ENCODE measurements at places on chromosomes 2 and 18.

- no peak for DNase-seq
Observed at GRCh38 chr2:26812731-26813130, 26.9 kb downstream of the CENPA start.

GRCh38 chr18:59308938-59309260, 9.6 kb downstream of the CPLX4 start:
- no peak for DNase-seq

DNA sequence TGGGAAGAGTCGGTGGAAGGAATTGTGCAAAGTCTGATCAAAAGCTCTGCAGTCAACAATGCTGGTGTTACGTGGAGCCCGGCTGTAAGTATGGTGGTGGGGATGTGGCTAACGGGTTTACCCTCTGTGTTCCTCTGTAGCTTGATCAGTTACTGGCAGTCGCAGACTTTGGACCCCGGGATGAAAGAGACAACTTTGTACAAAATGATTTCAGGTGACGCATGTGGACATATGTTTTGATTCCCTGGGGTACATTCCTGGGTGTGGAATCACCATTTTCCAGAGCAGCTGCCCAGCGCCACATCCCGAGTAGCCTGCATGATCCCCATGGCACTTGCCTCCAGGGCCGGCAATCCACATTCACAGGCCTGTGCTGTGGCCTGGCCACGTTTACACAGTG, 9.8 kb downstream of the RBFA start:
- no peak for DNase-seq

DNA sequence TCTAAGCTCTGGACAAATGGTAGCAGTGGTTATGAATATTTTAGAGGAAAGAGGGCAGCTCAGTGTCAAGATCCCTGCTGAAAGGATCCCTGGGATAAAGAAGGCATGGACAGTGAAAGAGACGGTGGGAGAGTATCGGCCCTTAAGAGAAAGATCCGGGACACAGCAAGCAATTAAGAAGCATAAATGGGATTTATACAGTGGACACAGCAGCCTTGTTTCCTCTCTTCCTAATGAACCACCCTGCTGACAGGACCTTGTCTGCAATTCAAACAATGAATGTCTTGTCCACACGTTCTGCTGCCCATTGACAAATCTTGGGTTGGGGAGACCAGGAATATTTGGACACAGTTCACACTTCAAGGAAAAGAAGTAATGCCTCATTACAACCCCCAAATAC, 16.5 kb downstream of the CPLX4 start:
- DNase-seq: no peak

- DNase-seq: no peak
Observed at GRCh38 chr2:209308415-209308814, 115.4 kb upstream of the MAP2 start.

GRCh38 chr2:26752656-26753055, 11.4 kb upstream of the SLC35F6 start:
- DNase-seq: no peak

DNA sequence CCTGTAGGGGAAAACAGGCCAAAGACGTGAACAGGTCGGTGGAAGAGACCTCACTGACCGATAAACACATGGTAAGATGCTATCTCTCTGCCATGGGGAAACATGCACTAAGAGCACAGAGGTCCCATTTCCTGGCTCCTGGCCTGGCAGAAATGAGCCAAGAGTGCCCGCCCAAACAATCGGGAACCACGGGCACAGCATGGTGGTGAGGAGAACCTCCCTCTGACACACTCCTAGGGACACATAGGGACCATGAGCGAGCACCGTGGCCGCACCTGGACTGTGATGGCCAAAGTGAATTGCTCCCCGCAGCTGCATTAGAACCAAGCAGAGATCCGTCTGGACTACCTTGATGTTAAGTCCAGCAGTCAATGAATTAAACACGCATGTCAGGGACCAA, 11.1 kb downstream of the HS6ST1 start:
- DNase-seq: no peak

GRCh38 chr2:132766573-132766972, 96.6 kb upstream of the LYPD1 start:
- DNase-seq: no peak

DNA sequence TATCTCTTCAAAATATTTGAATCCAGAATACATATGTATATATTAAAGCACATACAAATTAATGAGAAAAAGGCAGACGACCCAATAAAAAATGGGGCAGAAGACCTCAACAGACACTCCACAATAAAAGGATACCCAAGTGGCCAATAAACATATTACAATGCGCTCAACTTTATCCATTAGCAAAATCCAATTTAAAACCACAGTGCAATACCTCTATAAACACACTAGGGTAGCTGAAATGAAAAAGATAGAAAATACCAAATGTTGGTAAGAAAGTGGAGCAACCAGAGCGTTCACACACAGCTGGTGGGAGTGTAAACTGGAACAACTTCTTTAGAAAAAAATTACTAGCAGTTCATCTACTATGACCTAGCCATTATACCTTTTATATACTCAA, 75.3 kb downstream of the CCDC148 start:
- DNase-seq: no peak

DNA sequence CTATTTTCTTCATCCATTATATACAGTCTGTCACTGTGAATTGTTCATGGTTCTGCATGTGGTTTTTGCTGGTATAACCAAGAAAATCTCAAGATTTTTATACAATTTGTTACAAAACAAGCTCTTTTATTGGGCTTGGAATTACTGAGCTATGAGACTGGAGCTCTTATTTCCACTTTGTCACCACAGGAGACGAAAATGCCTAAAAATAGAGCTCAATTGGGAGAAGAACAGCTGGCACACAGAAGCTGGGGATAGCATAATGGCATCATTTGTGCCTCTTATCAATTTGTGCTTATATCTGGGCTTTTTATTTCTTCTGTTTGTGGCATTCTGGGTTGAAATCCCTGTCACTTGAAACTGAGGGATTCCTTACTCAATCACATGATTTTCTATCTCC, 219.1 kb downstream of the CALCRL start:
- no peak for DNase-seq

- DNase-seq: no peak
Observed at GRCh38 chr2:151673016-151673415, 61.3 kb downstream of the NEB start.

GRCh38 chr2:66948234-66948633, 448.9 kb upstream of the ETAA1 start:
- DNase-seq: no peak

- DNase-seq: no peak
Observed at GRCh38 chr2:135132314-135132713, 80.2 kb downstream of the RAB3GAP1 start.

- DNase-seq: no peak
Observed at GRCh38 chr2:191777351-191777750, 69.5 kb downstream of the CAVIN2 start.

DNA sequence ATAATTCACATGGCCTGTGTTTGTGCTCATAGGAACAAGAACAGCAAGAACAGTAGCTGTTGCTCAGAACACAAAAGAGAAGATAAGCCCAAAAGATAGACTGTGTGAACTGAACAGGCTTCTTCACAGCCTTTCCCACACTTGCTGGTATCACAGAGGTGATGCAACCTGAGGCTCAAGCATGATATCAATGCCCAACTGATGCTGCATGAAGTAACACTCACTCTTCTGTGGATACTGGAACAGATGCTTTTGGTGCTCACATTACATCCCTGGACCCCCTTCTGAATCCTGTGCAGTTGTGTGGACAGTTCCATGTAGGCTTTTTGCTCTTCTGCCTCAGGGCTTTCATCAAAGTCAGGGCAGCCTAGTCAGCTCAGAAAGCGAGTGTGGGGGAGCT, 88.4 kb upstream of the RND3 start:
- DNase-seq: no peak

- no peak for DNase-seq
Observed at GRCh38 chr18:59549503-59550173, 147.6 kb downstream of the CCBE1 start.

GRCh38 chr18:37272841-37273240, 292.8 kb downstream of the CELF4 start:
- no peak for DNase-seq

GRCh38 chr2:227783404-227784138, 30.1 kb upstream of the CCL20 start:
- no peak for DNase-seq

DNA sequence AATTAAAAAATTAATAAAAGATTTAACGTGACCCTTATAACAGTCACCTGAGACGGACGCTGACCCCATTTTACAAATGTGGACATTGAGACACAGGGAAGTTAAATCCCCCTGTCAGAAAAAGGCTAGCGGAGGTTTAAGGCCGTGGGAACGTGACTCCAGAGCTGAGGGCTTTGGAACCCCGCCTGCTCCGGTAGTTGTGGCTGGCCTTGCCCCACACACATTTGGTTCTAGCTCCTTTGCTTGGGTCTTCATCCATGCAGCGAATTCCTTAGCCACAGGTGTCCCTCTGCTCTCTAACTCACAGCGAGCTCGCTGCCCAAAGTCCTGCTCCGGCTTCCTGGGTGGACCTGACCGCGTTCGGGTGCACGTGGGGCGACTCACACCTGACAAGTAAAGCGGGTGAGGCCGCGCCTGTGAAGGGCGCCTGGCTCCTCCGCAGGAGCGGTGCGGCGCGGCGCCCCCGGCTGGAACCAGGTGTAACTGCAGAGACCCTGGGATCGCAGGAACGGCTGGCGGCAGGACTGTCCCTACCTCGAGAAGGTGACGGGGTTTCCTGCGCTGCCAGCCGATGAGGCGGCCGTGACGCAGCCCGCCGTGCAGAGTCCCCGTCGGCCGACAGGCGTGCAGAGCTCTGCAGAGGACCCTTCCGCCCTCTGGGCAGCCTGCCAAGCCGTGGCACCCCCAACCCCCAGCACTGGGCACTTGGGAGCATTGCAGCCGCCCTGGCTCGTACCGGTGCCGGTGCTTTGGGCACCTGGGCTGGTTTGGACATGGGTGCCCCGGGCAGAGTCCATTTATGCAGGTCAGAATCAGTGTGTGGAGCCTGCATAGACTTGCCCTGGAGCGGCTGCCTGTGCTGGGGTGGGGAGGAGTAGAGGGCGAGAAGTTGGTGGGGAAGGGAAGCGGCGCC, 2.4 kb upstream of the PROC start:
- peak; percentile 58 for DNase-seq

DNA sequence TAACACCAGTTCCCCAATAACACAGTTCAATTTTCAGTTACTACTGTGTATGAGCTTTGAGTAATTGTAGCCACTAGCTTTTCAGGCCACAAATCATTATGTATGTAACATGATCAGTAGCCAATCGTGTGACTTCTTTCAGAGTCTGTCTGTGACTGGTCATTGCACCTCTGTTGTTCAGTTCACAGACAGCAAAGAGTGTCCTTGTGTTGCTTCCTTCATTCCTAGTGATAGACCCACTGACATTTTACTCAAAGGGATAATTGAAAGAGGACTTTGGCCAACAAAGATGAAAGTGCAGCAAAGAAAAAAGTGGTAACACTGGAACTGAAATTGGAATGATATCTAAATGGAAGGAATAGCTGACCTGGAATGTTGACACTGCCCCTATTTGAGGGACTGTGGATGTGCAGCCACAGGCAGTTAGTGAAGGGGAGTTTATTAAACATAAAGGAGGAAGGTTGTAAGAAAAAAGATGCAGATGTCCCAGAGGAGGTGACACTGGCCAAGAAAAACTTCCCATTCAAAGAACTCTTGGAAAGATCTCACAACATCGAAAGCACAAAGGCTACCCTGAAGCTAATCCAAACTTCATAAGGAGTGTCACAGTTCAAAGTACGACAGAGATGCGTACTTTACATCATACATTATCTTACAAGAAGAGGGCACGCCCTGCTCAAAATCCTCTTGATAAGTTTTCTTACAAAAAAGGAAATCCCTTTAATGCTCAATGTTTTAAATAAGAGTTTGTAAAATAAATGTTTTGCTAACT, 19.3 kb downstream of the TTC39C start:
- no peak for DNase-seq

DNA sequence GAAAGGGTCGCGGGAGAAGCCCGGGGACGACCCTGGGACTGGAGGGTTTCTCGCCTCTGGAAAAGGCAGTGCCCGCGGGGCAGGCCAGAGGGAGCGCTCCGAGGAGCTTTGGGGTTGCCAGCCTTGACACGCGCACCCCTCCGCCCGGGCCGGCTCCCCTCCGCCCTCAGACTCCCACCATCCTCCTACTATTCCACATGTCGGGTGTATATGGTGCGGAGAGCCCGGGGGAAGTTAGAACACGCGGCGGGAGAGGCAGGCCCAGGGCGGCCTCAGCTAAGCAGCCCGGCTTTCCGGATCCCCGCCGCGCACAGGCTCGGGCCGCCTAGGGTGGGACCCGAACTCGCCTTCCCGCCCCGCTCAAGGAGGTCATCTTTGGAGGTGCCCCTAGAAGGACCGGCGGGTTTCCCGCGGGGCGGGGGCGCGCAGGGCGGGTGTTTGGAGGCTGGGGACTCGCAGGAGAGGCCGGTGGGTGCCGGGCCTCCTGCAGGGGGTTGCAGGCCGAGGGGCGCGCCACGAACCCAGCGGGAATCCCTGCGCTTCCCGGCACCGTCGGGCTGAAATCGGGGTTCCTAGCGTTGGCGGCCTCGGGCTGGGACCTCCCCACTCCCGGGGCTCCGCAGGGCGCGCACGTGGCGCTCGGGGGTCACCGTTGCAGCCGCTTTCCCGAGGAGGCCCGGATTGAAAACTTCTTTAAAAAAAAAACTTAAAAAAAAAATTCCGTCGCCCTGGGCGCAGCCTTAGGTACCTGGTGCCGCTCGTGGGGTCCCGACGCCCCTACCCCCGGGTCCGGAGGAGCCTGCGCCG, 3.7 kb downstream of the NFATC1 start:
- DNase-seq: no peak

DNA sequence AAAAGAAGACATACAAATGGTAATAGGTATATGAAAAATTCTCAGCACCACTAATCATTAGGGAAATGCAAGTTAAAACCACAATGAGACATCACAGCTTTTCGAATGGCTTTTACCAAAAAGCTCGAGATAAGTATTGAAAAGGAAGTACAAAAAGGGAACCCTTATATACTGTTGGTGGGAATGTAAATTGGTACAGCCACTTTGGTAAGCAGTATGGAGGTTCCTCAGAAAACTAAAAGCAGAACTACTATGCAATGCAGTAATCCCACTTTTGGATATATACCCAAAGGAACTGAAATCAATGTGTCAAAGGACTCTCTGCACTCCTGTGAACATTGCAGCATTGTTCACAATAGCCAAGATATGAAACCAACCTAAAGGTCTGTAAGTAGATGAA, 107.5 kb upstream of the SPATS2L start:
- no peak for DNase-seq

DNA sequence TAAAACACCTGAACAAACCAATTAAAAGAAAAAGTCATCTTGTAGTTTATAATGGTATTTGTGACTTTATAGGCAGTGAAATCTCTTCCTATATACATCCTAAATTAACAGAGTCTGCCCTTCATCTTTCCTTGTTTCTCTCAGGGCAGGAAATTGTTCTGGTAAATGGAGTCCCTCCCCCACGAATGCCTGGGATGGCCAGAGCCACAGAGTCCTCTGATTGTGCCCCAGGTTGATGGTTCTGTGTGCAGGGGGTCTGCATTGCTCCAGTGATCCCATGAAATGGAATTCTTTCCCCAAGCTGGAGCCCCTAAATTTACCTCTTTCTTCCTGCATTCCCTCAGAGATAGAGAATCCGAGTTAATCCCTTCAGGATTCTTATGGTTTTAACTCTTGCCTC, 155.5 kb downstream of the MTX2 start:
- no peak for DNase-seq

Data from NCI-H2227 treated with DMSO at 0.1 percent for 48 hours (cell line).